ENCODE measurements at places on chromosomes 3 and 15. TPM values are rescaled to one million over a fixed set of nuclear protein-coding genes. Genes with fewer than 3 reads are reported as not detected.

GRCh38 chr3:9448643-9449042, 51.2 kb downstream of the SETD5 start:
- no peak for DNase-seq

CERS3 gene
- polyA plus RNA-seq = 0.08 TPM

DNA sequence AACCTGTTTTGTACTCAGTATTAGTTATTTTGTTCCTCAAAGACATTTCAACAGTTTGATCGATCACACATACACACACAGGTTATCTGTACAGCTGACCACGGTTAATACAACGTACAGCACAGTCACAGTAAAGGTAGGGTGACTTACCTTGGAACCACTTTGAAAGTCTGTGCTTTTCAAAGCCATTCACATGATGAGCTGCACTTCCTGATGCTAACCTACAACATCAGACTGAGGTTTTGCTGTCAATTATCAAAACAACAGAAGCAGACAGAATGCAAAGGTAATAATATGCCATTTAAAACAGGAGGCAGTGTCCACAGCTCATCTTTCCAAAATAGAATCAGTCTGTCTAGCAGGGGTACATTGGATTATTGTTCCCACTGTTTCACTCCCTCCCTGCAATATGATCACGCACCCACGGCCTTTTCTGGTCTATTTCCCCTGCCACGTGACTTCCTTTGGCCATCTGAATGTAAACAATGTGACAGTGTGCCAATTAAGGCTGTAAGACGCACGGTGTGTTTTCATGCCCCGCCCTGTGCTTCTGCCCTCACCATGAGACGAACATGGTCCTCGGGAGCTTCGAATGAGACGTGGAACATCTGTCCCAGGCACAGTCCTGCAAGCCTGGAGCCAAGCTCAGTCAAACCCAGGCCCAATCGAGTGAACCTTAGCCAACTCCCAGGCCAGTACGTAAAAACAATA, 102.4 kb downstream of the FMN1 start:
- DNase-seq = no peak

GRCh38 chr3:99767291-99767690, 50.4 kb upstream of the CMSS1 start:
- no peak for DNase-seq

- DNase-seq = no peak
Observed at GRCh38 chr3:4467522-4467867, 426 bp upstream of the SUMF1 start.

Data from left kidney (tissue), 8 donors.